SJCRH30 (cell line): ENCODE measurements at places on chromosomes 6 and 20. TPM values are rescaled to one million over a fixed set of nuclear protein-coding genes. Genes with fewer than 3 reads are reported as not detected.

KIF13A gene
- total RNA-seq = 13.3 and 18.9 TPM in 2 replicates

- peaks cover 19% of the 10 kb centered on the region; the same call in 1 of the 2 replicates for H3K27me3 ChIP-seq
- H3K27ac ChIP-seq = no peak overlapping the region
- H3K36me3 ChIP-seq = no peaks in the 10 kb centered on the region
- no peaks in the 10 kb centered on the region for H3K4me1 ChIP-seq
- no peak overlapping the region for H3K4me3 ChIP-seq
Measured at GRCh38 chr20:9507544-9508239, 6.7 kb upstream of the LAMP5 start.

DNA sequence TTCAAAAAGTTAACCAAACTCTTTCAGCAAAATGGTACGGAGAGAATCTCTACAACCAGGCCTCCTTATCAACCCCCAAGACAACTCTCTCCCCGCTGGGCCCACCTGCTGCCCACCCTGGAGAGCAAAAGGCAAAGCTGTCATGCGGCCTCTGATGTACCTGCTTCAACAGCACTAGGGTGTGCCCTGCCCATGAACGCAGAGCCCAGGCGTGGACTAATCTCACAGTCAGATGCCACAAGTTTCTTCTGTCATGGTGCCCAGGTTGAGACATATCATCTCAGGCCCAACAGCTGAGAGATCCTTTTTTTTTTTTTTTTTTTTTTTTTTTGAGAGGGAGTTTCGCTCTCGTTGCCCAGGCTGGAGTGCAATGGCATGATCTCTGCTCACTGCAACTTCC is 26.3 kb downstream of the SLC2A4RG start:
- DNase-seq = no peak
- H3K4me1 ChIP-seq = no peaks in the 10 kb centered on the region
- no peaks in the 10 kb centered on the region for H3K36me3 ChIP-seq
- H3K4me3 ChIP-seq = no peak overlapping the region
- H3K27me3 ChIP-seq = no peaks in the 10 kb centered on the region

LY6G5C gene
- 0.25 and 1.6 TPM in 2 replicates for total RNA-seq

DNA sequence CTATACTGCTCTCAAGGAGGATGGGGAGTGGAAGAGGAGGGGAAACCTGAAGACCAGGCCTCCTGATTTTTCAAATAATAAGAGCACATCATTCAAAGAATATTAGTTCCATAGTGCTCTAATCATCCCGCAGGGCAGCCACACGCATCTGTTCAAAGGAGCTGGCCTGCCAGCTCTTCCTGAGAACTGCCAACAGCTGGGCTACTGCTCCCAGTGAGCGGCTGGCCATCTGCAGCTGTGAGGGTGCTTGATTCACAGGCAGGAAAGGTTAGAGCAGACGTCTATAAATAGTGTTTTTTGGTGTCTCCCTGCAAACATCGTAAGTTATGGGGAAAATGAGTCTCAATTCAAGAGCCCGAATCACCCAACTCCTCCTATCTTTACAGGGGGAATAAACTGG is 17.3 kb downstream of the NSFL1C start:
- DNase-seq = peak; percentile 95
- H3K27me3 ChIP-seq = no peaks in the 10 kb centered on the region
- peak overlapping the region; percentile 26 for H3K4me3 ChIP-seq
- peaks cover 67% of the 10 kb centered on the region for H3K36me3 ChIP-seq
- peak overlapping the region; percentile 90 for H3K27ac ChIP-seq

GRCh38 chr6:51108563-51109234 is 290.0 kb downstream of the TFAP2B start:
- H3K4me3 ChIP-seq = no peak overlapping the region
- no peaks in the 10 kb centered on the region for H3K36me3 ChIP-seq
- H3K27me3 ChIP-seq = no peaks in the 10 kb centered on the region
- no peak for DNase-seq
- H3K4me1 ChIP-seq = peaks cover 16% of the 10 kb centered on the region

- no peak overlapping the region for H3K4me3 ChIP-seq
- H3K27me3 ChIP-seq = no peaks in the 10 kb centered on the region
- DNase-seq = peak; percentile 10
- no peak overlapping the region for H3K27ac ChIP-seq
Measured at GRCh38 chr20:9359561-9360308, 154.7 kb upstream of the LAMP5 start.

- H3K27me3 ChIP-seq = no peaks in the 10 kb centered on the region
- DNase-seq = no peak
- no peaks in the 10 kb centered on the region for H3K4me1 ChIP-seq
Measured at GRCh38 chr6:13094781-13095425, 233.4 kb downstream of the TBC1D7 start.

SAMD10 gene
- 0.08 TPM in 1 of 2 replicates, not detected in the other for total RNA-seq

- H3K27me3 ChIP-seq = no peaks in the 10 kb centered on the region
- no peak overlapping the region for H3K4me3 ChIP-seq
- H3K4me1 ChIP-seq = peaks cover 29% of the 10 kb centered on the region
- H3K27ac ChIP-seq = no peak overlapping the region
Measured at GRCh38 chr20:2603816-2604505, 48.5 kb upstream of the NOP56 start.

DNA sequence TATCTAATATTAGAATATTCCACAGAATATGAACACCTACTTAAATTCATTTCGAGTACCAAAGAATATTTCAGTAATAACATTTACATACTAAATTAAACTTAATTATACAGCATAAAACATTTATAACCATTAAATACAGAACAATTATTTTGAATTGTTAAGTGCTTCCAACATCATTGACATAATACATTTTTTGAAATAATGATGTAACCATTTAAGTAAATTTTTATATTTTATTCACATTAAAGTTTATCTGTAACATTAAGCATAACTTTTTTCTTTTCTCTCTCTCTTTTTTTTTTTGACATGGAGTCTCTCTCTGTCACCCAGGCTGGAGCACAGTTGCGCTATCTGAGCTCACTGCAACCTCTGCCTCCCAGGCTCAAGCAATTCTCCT is 44.5 kb downstream of the FUT9 start:
- no peaks in the 10 kb centered on the region for H3K4me1 ChIP-seq
- H3K4me3 ChIP-seq = no peak overlapping the region
- no peaks in the 10 kb centered on the region for H3K36me3 ChIP-seq
- no peaks in the 10 kb centered on the region for H3K27me3 ChIP-seq

- H3K4me1 ChIP-seq = no peaks in the 10 kb centered on the region
- H3K27ac ChIP-seq = no peak overlapping the region
- no peak for DNase-seq
Measured at GRCh38 chr20:42063141-42063540, 445.0 kb upstream of the CHD6 start.

DNA sequence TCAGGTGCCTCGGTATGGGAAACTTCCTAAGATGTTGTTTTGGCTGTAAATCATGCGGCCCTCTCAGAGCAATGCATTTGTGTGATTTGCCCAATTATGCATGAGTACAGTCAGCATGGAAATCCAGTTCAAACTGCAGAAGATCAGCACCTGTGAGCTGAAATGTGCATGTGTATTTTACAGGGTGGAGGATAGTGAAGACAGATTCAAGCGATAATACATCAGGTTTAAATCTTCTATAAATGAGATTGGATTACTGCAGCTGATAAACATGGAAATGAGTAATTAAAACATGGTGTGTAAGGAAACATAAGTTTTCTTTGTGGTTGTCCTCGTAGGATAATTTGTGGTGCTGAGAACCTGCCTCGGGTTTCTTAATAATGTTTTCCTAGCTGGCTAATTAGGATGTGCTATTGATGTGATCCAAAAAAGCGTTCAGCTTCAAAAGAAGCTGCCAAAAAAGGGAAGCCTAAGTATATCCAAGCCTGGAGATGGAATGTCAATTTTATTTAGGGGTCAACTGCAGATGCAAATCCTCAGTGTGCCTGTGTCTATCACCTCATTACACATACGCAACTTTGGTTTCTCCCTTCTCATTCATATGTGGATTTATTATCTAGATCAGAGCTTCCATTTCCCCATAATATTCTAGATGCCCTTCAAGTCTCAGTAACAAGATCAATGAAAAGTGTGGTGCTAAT is 117.1 kb upstream of the CCDC28A start:
- no peak for DNase-seq
- no peaks in the 10 kb centered on the region for H3K27me3 ChIP-seq
- no peak overlapping the region for H3K4me3 ChIP-seq
- no peaks in the 10 kb centered on the region for H3K36me3 ChIP-seq

DNA sequence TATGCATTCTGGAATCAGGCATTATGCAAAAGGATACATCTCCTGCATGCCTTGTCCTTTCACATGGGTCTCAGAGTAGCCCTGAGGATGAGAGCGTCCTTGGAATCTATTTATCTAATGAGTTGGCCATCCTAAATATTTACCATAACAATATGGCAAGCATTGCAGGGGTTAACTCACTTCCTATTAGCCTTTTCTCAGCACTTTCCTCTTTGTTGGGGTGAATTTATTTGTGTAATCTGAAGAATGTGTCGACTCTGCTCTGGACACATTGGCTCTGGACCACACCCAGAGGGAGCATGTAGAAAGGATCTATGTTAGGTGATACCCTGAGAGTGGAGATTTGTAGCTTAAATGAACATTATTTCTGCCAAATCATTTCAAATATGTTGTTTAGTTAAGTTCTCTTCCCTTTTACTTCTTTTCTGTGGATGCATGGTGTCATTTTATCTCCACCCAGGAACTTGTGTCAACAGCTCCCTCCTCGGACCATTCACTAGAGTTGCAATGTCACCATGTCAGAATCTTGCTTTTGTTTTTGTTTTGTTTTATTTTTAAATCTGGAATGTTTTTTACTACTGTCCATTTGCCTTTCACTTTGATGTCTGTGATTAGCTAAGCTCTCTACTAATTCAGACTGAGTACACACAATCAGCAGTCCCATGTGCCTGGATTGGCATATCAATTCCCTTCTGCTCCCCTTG is 757.0 kb upstream of the MMS22L start:
- no peak overlapping the region for H3K27ac ChIP-seq
- no peaks in the 10 kb centered on the region for H3K27me3 ChIP-seq
- no peak overlapping the region for H3K4me3 ChIP-seq
- no peaks in the 10 kb centered on the region for H3K4me1 ChIP-seq

NMBR gene
- total RNA-seq = 0.16 TPM in 1 of 2 replicates, not detected in the other

DNA sequence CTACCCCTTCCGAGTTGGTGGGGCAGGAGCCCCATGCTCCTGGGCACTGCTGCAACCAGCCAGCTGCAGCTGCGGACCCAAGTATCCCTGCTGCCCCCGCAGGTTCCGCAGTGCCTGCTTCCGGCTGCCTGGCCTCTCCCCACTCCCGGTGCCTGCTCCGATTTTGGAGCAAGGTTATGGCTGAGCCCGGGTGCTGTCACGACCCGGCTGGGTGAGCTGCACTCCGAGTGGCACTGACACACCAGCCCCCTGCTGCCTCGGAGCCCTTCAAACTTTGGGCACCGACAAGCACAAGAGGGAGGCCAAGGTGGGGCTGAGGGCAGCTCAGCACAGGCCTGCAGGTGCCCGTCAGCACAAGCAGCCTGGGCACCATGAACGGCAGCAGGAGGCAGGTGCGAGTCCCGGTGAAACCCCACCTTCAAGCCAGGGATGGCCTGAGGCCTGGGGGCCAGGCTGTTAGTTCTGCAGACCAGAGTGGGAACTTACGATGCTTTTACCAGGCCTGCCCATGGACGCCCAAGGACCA is 25.9 kb upstream of the HACE1 start:
- H3K27me3 ChIP-seq = no peaks in the 10 kb centered on the region
- H3K27ac ChIP-seq = no peak overlapping the region
- DNase-seq = no peak
- no peak overlapping the region for H3K4me3 ChIP-seq

DNA sequence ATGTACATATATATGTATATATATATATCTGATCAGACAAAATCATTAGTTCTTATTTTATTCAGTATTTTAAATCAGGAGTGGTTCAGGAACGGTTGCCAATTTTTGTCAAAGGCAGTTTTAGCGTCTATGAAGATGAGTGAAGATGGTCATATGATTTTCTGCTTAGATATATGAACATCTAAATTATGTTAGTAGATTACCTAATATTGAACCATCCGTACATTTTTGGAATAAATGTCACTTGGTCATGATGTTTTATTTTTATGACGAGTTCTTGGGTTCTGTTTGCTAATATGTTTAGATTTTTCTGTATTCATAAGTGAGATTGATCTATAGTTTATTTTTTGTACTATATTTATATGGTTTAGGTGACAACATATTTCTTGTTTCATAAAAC is 3.3 kb downstream of the TMEM244 start:
- no peaks in the 10 kb centered on the region for H3K27me3 ChIP-seq
- no peaks in the 10 kb centered on the region for H3K36me3 ChIP-seq
- DNase-seq = no peak
- no peak overlapping the region for H3K27ac ChIP-seq
- H3K4me3 ChIP-seq = no peak overlapping the region
- peaks cover 15% of the 10 kb centered on the region for H3K4me1 ChIP-seq

DCDC2 gene
- total RNA-seq = 0.02 and 0.05 TPM in 2 replicates
